ENCODE measurements at places on chromosomes 4 and X.
A peak's percentile ranks its signal among the peaks of the same experiment; 100 is the strongest.

DNA sequence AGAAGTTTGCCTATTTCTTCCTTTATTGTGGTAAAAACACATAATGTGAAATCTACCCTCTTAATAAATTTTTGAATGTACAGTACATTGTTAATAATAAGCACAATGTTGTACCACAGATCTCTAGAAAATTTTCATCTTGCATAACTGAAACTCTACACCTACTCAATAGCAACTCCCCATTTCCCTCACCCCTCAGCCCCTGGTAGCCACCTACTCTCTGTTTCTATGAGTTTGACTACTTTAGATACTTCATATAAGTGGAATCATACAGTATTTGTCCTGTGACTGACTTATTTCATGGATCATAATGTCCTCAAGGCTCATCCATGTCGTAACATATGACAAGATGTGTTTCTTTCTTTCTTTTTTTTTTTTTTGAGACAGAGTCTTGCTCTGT is 446.4 kb downstream of the RPA4 start:
- no peak for DNase-seq

- no peak for DNase-seq
These were observed 905 bp downstream of the NSUN7 start for GRCh38 chr4:40750461-40751258.

GRCh38 chr4:150584111-150584915 is 2.4 kb downstream of the MAB21L2 start:
- DNase-seq = no peak

- no peak for DNase-seq
These were observed 13.3 kb upstream of the CRMP1 start for GRCh38 chr4:5906191-5906590.

DNA sequence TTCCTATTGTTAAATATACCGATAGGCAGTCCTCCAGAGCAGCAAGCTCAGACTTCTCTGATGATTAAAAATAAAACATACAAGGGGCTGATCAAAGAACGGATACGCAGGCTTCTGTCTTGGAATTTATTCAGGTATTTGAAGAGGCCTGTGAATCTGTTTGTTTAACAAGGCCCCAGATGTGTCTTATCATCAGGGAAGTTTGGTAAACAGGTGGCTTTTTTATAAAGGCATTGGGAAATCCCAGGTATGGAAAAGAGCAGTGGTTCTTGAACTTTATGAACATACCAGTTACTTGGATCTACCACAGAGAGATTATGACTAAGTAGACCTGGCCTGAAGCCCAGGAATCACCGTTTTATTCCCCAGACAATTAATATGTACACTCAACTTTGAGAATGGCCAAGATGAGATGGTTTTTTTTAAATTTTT is 47.9 kb downstream of the SOWAHB start:
- peak; percentile 29 for DNase-seq

DNA sequence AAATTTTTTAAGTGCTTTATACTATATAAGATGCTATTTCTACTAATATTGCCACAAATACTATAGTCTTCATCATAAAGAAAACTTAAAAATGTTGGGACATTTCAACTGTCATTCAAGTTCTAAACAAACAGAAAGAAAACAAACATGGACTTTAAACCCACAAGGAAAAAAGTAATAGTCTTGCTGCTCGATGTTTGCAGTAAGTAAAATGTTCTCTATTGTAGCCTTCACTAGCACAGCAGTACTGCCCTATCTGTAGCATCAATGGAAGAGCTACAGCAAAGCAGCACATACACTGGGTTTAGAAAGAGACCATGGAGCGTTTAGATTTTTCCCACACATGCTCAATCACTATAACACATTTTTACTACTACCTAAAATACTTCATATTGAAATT is 146.8 kb downstream of the KLHL13 start:
- DNase-seq = no peak
